Vagina (tissue), 2 donors: ENCODE measurements at places on chromosomes 1 and 21. TPM values are rescaled to one million over a fixed set of nuclear protein-coding genes. Genes with fewer than 3 reads are reported as not detected.

Gene NPPA
- not detected for total RNA-seq

Gene ADAM30
- total RNA-seq, result not detected

Gene HSPB7
- total RNA-seq, result 19.4 TPM

Gene SNX27
- total RNA-seq, result 50.6 TPM

Gene TSACC
- total RNA-seq, result not detected

Gene C1orf105
- total RNA-seq, result not detected

Gene SPRR2E
- total RNA-seq, result 11.8 TPM

Gene WDR4
- 23.8 TPM for total RNA-seq

Gene ZSWIM5
- 2.7 TPM for total RNA-seq

Gene ANKRD65
- 3.2 TPM for total RNA-seq

Gene CSF1
- total RNA-seq, result 159 TPM

Gene TAF12
- total RNA-seq, result 14.2 TPM

Gene CFHR2
- not detected for total RNA-seq

Gene PLA2G2C
- total RNA-seq, result not detected

Gene OR10Z1
- not detected for total RNA-seq

Gene KRTAP11-1
- total RNA-seq, result not detected

Gene AGPAT3
- total RNA-seq, result 34.4 TPM

Gene ADAMTS1
- total RNA-seq, result 241 TPM

Gene NTMT2
- not detected for total RNA-seq

Gene TNFRSF18
- total RNA-seq, result 4.4 TPM

Gene HIVEP3
- total RNA-seq, result 2.9 TPM

Gene KISS1
- total RNA-seq, result not detected

Gene VSIG8
- total RNA-seq, result not detected

Gene C4BPA
- total RNA-seq, result not detected

Gene DUSP10
- 4.7 TPM for total RNA-seq

Gene NMNAT2
- total RNA-seq, result 1.7 TPM

Gene RIMKLA
- 0.25 TPM for total RNA-seq

Gene CD52
- 8.1 TPM for total RNA-seq

Gene OLFML2B
- 12.8 TPM for total RNA-seq

Gene FOXJ3
- total RNA-seq, result 59.9 TPM

Gene PLD5
- 1.5 TPM for total RNA-seq

Gene ELOA
- 25.5 TPM for total RNA-seq

Gene WNT3A
- not detected for total RNA-seq

Gene CDK11B
- 16.5 TPM for total RNA-seq

Gene KCNH1
- total RNA-seq, result 3.9 TPM

Gene LEMD1
- not detected for total RNA-seq

Gene KCNAB2
- total RNA-seq, result 8.8 TPM

Gene H3-3A
- 263 TPM for total RNA-seq

Gene TGFB2
- 16.9 TPM for total RNA-seq

Gene F5
- 3.9 TPM for total RNA-seq

Gene S100A7A
- not detected for total RNA-seq

Gene ASCL5
- total RNA-seq, result not detected

Gene ASTN1
- total RNA-seq, result 4.2 TPM

Gene AMY1C
- total RNA-seq, result not detected

Gene ALPL
- 6.6 TPM for total RNA-seq

Gene KCNE2
- not detected for total RNA-seq

Gene DCAF6
- 80.5 TPM for total RNA-seq

Gene NBPF3
- total RNA-seq, result 10.1 TPM

Gene FCRL1
- total RNA-seq, result 0.49 TPM

Gene BCL2L15
- 2.9 TPM for total RNA-seq

Gene SDHB
- 96.5 TPM for total RNA-seq

Gene COL24A1
- 0.98 TPM for total RNA-seq

Gene PCSK9
- total RNA-seq, result 0.25 TPM

Gene MCOLN3
- 5.6 TPM for total RNA-seq

Gene LCE1A
- total RNA-seq, result not detected

Gene TNFRSF4
- not detected for total RNA-seq

Gene CACNA1E
- total RNA-seq, result not detected

Gene FCGR1A
- total RNA-seq, result 4.4 TPM
